ENCODE measurements at places on chromosomes 16 and 17.
A peak's percentile ranks its signal among the peaks of the same experiment; 100 is the strongest.

DNA sequence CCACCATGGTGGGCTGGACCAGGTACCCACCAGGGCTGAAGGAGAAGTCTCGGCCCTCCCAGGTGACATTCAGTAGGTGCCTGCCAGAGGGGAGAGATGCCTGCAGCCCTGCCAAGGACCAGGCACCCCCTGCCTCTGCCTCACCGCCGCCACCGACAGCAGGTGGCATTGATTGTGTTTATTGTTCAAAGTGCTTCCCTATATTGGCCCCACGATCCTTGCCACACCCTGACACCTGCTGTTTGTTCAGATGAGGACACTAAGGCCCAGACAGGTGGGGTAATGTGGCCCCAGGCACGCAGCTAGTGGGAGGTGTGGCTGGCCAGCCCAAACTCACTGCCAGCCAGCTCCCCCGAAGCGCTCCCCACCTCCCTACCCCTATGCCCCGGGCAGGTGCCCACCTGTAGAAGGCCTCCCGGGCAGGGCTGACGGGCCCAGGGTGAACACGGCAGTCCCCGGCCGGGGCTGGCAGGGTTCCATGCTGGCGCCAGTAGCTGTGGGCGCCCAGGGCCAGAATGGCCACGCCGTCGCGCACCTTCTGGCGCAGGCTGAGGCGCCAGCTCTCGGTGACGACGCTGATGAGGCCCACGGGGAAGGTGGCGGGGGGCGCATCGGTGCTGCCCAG lies 8.0 kb downstream of the GRIN2C start:
- peak; percentile 70 for DNase-seq

DNA sequence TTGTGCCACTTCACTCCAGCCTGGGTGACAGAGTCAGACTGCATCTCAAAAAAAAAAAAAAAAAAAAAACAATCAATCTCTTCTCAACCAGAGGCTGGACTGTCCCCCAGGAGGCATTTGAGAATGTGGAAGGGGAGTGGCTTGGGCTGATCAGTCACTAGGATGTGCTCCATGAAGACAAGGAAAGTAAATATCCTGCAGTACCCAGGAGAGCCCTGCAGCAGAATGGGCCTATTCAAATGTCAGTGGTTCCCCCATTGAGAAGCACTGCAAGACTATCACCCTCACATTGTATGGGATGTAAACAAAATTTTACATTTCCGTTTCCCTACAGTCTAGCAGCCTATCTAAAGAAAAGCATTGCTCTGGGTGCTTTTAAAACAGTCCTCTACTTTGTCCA lies 70.3 kb downstream of the DNAH9 start:
- DNase-seq, result no peak

- DNase-seq, result no peak
These were observed 31.0 kb downstream of the NGFR start for GRCh38 chr17:49525831-49526741.

- DNase-seq, result no peak
These were observed 192.9 kb upstream of the DYNLRB2 start for GRCh38 chr16:80347900-80348299.

- DNase-seq, result peak; percentile 84
These were observed 5.4 kb upstream of the PNPO start for GRCh38 chr17:47935961-47936360.

- no peak for DNase-seq
These were observed 121.3 kb downstream of the METRNL start for GRCh38 chr17:83200751-83201150.

GRCh38 chr17:50452630-50453300 lies 15.9 kb downstream of the CHAD start:
- DNase-seq, result no peak

GRCh38 chr16:16004314-16004749 lies 54.9 kb downstream of the ABCC1 start:
- DNase-seq, result no peak

- peak; percentile 96 for DNase-seq
These were observed at the start of gene ALDH3A2 for GRCh38 chr17:19648475-19649273. ALDH3A2 (plus strand) TSS chr17:19648751; CDS start chr17:19648972, 221 bp downstream.

DNA sequence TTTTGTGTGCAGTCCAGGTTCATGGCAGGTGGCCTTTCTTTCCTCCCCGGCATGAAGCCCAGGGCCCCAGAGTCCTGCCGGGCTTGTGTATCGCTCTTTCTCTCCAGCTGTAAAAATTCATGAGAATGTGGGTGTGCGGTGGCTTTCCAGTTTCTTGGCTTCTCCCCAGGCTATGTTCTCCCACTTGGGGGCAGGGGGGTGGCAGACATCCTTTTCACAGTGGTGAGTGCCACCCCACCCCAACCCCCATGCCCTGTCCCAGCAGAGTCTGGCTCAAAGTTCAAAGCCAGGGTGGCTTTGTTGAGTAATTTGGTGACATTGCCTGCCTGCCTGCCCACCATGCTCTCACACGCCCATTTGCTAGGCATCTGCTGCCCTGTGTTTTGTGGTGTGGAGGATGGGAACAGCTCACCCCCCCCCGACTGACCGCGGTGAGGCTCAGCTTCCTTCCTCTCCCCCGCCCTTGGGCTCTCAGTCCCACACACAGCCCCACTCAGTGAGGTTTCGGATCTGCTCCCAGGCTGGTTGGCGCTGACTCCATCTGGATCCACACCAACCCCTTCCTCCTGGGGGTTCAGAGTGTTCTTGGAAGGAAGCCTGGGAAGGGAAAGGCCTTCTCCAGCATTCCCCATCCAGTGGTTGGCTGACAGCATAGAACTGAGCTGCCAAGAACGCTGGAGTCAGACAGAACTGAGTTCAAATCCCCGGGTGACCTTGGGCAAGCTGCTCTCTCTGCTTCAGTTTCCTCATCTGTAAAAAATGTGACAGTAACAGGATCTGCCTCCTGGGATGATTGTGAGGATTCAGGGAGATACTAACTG lies 36.0 kb downstream of the CHD9 start:
- peak; percentile 60 for DNase-seq

DNA sequence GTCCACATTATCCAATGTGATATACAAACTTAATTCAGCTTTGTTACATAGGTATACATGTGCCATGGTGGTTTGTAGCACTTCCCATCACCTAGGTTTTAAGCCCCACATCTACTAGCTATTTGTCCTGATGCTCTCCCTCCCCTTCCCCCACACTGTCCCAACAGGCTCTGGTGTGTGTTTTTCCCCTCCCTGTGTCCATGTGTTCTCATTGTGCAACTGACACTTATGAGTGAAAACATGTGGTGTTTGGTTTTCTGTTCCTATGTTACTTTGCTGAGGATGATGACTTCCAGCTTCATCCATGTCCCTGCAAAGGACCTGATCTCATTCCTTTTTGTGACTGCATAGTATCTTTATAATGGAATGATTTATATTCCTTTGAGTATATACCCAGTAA lies 196.7 kb downstream of the CDH11 start:
- no peak for DNase-seq

- no peak for DNase-seq
These were observed 49.3 kb downstream of the N4BP1 start for GRCh38 chr16:48560692-48561091.

- no peak for DNase-seq
These were observed 101.2 kb upstream of the GNAO1 start for GRCh38 chr16:56090076-56090475.

DNA sequence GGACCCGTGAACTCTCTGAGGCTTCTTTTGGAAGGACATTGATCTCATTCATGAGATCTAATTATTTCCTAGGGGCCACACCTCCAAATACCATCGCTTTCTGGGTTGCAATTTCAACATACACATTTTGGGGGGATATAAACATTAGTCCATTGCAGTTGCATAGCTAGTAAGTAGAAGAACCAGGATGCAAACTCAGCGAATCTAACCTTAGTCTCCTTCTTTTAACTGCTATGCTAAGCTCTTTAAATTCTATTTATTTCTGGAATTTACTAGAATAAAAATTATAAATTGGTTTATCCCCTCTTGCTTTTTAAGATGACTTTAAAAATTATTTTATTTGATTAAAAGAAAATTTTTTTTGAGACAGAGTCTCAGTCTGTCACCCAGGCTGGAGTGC lies 232.5 kb upstream of the EEF2KMT start:
- no peak for DNase-seq

DNA sequence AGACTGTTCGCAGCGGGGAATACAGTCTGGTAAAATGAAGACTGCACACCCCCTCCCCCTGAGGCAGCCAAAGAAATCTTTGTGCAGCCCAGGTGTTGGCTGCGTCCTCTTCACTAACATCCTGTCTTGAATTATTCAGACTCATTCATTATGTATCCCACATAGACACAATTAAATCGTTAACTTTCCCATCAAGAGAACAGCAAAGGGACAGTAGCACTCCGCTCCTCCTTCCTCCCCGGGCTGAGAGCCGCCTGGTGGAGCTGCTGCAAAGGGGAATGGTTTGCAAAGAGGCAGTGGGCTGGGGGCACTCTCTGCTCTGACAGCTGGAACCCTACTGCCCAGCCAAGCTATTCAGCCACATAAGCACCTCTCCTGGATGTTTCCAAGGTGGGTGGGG lies 290.0 kb upstream of the SOX9 start:
- no peak for DNase-seq

DNA sequence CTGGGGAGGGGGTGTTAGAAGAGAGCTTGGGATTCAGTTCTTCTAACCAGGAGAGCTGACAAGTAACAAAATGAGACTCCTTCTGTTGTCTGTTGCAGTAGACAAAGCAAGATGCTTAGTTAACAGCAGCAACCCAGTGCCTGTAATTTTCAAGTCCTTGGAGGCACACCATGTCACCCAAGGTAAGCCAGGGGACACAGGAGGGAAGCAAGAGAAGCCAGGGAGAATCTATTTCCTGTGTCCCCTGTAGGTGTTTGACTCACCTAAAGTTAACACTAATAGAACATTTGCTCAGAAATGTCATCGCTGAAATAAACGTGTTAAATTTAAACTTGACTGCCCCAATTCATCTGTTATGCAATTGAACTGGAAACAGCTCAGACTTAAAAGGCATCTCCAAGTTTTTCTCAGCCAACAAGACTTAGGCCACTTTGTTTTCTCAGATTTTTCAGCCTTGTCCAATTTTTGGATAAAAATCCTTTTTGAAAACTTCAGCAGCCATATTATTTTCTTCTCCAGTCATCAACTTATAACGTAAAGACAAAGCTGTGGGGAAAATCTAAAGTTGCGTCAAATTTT lies 257.6 kb downstream of the CDH13 start:
- DNase-seq, result no peak

DNA sequence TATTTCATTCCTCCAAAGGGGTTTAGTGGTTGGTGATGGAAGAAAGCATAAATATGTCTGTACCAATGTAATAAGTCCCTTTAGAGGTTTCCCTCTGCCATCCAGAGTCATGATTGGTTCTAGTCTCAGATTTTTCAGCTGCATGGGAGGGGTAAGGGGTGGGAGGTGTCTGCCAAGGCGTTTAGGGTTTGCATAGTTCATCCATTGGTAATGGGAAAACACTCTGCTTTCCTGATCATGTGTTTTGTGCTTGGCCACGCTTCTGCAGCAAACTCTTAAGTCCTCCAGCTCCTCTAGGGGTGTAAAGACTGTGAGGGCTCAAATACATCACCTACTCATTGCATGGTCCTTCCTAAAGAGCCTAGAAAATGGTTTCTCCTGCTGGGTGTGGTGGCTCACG lies 29.8 kb downstream of the LIG3 start:
- no peak for DNase-seq

DNA sequence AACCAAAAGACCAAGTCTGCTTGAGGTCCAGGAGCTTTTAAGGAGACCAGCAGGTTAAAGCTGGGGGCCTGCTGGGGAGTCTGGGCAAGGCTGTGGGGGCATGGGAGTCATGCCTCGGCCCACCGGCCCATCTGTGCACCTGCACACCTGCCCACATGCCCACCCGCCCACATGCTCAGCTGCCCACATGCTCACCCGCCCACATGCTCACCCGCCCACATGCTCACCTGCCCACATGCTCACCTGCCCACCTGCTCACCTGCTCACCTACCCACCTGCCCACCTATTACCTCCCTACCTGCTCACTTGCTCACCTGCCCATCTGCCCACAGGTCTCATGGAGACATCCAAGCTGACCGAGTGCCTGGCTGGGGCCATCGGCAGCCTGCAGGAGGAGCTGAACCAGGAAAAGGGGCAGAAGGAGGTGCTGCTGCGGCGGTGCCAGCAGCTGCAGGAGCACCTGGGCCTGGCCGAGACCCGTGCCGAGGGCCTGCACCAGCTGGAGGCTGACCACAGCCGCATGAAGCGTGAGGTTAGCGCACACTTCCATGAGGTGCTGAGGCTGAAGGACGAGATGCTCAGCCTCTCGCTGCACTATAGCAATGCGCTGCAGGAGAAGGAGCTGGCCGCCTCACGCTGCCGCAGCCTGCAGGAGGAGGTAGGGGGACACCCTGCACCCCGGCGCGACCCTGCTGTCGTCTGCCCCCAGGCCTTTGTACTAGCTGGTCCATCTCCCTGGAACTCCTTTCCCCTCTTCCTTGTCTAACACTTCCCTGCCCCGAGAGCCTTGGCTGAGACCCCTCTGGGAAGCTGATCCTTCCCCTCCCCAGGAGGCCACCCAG lies 14.0 kb downstream of the CARD14 start:
- no peak for DNase-seq

GRCh38 chr16:69112285-69113129 lies 7.1 kb downstream of the HAS3 start:
- DNase-seq, result peak; percentile 32

DNA sequence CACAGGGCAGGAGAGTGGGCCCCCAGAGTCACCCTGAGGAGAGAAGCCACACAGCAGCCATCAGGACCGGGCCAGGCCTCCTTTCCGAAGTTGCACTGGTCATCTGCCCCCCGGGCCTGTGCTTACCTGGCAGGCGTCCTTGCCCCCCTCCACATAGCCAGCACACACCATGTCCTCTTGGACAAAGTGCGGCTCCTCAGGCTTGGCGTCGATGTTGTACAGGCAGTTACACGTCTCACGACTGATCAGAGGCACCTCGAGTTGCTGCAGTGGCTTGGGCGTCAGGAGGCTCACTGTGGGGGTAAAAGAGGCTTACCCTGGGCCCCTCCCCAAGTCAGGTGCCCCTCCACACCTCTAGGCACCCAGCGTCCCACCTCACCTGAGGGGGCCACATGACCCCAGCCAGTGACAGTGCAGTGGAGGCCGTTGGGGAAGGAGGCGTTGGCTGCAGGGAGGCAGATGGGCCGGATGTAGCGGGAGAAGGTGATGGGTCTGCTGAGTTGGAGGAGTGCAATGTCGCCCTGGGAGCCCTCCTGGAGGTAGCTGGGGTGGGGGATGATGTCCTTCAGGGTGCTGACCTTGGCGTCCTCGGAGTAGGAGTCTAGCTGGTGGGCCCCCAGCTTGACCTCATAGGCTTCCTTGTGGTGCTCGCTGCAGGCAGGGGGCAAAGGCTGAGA lies 3.1 kb downstream of the PRSS8 start:
- no peak for DNase-seq

GRCh38 chr17:34503528-34504195 lies 75.7 kb upstream of the TMEM132E start:
- no peak for DNase-seq

DNA sequence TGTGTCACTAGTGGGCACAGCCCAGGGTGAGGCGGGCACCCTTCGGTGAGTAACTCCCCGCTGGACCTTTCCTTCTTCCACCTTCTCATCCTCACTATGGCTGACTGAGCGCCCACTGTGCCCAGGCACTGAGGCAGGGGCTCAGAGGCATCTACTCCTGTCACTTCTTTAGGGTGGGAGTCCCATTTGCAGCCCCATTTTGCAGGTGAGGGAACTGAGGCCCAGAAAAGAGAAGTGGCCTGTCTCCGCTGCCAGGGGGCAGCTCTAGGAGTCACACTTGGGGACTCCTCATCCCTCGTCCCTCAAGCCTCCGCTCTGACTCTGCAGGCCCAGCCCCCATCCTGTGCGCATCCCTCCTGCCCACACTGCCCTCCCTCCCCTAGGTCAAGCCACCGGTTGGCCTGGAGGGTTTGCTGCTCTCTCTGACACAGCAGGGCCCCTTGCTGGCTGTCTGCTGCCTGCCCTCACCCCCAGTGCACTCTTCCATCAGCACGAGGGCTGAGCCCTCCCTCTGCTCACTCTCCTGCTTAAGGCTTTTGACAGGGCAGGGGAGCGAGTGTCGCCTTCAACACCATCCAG lies 62.4 kb downstream of the CNGB1 start:
- no peak for DNase-seq

Measured in SW480 (cell line).